ENCODE measurements at places on chromosomes 3 and 15. TPM values are rescaled to one million over a fixed set of nuclear protein-coding genes. Genes with fewer than 3 reads are reported as not detected.
A peak's percentile ranks its signal among the peaks of the same experiment; 100 is the strongest.

DNA sequence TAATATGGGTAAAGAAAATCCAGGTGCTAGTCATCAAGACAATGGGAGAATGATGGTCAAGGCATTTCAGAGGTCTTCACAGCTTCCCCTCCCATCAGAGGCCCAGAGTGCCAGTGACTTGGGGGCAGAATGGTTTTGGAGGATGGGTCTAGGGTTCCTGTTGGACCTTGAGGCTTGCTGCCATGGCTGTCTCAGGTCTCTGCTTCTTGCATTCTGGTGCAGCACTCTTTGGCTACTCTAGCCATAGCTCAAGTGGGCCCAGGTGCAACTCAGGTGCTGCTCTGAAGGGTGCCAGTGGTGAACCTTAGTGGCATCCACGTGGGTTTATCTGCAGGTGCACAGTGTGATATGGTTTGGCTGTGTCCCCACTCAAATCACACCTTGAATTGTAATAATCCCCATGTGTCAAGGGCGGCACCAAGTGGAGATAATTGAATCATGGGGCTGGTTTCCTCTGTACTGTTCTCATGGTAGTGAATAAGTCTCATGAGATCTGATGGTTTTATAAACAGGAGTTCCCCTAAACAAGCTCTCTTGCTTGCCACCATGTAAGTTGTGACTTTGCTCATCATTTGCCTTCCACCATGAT is 48.5 kb upstream of the PEX5L start:
- no peak for DNase-seq

- no peak for DNase-seq
Measured at GRCh38 chr3:187011915-187012314, 81.6 kb downstream of the ST6GAL1 start.

- peak; percentile 28 for DNase-seq
Measured at GRCh38 chr15:70063980-70064379, 33.7 kb downstream of the TLE3 start.

DNA sequence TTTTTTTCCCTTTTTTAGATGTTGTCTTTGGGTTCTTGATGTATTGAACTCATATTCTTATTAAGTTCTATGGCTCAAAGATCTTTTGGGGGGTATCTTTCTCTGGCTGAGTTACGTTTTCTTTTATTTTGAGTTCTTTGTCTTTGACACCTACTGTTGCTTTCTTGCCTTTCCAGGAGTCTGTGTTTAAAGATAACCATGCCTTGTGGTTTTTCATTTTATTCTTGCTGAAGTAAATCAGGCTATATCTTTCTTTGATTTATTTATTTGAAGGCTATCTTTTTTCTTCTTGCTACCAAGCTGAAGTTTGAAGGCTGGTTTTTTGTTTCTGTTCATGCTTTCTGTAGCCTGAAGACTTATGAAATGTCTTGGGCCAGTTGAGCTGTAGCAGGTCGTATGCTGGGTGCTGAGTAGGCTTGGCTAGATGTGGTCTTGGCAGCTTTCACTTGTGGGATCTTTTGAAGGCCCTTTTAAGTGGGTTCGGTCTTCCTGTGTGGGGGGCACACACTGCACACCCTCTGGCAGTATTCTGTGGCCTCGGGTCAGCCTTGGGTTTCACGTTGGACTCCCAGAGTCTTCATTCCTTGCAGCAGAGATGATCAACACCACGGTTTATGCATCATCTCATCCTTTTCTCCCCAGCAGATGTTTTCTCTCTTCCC is 17.5 kb downstream of the SLCO3A1 start:
- DNase-seq, result no peak

The LRRC34 gene
- total RNA-seq, result 1.0 TPM

DNA sequence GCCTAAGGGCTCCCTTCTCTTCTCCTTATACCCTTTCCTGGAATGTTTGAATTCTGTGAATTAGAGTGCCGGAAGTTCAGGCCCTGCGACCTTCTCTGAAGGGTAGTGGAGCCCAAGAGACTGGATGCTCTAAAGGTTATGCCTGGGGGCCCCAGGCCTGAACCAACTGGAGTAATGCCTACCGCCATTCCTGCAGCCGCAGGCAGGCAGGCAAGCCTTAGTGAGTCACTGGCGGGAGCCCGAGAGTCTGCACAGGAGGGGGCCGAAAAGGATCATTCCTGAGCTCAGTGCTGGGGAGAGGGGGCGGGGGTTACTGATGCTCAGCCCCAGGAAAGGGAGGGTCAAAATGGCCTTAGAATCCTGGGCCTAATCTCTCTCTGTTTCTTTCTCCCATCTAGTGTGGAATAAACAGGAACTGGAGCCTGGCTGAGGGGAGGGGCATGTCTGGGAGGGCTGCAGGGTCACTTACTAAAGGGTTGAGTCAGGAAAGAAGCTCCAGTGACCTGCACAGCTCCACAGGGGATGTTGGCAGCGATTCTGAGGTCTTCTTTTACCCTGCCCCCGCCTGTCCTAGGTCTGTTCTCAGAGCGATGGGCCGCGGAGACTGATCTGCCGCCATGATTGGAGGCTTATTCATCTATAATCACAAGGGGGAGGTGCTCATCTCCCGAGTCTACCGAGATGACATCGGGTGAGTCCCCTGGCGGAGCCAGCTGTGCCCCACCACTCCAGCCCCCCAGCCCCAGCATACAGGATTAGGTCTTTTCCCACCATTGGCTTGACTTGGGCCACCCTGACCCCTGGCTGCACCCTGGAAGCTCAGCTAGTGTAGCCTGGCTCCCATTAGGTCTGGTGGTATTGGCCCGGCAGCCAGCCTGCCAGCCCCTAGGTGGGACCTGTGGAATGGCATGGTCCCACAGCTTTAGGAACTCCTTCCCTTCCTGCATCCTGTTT is 2.0 kb downstream of the AP2M1 start:
- DNase-seq, result peak; percentile 91

- DNase-seq, result no peak
Measured at GRCh38 chr3:72919520-72919919, 31.7 kb downstream of the GXYLT2 start.

The GCNT3 gene
- total RNA-seq, result not detected

GRCh38 chr15:89665449-89666181 is 10.3 kb upstream of the KIF7 start:
- peak; percentile 91 for DNase-seq

DNA sequence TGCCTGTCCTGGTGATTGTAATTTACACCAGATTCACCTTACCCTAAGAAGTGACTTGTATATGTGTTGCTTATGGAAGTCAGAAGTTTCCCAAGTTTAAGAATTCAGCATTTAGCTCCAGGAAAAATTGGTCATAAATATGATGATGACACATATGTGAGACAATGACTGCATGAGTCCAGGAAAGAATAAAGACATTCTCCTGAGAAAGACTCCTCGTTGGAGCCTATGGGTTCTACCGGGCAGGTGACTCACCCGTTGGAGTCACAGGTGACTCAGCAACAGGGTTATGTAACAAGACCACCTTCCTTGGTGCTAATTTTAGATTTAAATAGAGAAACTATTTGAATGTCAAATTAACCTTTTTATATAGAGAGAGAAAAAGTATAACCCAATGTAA is 662.4 kb downstream of the FHIT start:
- no peak for DNase-seq

The EFCC1 gene
- 1.5 TPM for total RNA-seq

DNA sequence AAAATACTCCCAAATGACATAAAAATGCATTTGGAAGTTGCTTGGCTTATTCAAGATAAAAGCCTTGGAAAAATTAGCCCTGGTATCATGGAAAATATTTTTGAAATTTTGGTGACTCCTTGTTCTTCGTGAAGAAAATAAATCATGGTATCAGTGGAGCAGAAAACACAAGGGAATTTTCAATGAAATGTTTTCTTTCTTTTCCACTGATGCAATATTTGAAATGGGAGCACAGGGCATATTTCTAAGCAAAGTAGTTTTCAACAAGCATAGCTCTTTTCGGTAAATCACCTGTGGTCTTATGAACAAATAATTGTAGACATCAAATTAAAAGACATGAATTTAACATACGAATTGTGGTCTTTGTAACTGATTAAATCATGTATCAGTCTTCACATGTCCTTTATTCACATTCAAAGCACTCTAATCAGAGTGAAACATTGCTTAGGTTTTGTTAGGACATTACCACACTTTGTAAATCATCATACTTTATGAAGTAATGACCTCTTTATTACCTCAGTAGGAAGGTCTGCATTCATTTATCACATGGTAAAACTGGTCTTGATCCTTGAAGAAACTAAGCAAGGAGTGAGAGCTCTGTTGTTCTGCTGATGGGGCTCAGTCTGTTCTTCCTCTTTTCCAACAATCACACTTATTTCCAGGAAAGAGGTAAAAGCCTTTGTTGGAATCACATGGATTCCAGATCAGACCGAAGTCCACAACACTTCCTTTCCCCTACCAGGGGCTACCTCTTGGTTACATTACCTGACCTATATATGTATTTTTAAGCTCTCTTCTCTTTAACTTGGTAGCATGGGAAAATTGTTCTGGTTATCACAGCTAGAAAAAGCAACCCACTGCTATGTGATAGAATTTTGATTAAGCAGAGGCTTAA is 413.5 kb upstream of the THBS1 start:
- no peak for DNase-seq

The GPR27 gene
- total RNA-seq, result 2.1 TPM

The EIF5A2 gene
- 17.7 TPM for total RNA-seq

DNA sequence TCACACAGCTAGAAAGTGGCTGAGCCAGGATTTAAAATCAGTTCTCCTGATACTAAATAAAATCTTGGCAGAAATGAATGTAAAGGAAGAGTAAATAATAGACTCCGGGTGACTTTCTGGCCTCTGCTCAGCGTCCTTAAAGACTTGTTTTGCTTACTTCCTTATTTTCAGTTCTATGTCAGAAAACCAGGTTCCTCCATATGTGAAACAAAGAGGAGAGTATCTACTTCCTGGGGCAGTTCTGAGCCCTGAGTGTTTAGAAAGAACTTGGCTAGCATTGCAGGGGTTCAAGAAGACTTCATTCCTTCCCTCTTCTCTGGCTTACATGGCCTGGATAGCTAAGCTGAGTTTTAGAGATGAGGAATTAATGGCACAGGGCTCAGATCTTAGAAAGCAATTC is 222.8 kb upstream of the TLE3 start:
- no peak for DNase-seq

DNA sequence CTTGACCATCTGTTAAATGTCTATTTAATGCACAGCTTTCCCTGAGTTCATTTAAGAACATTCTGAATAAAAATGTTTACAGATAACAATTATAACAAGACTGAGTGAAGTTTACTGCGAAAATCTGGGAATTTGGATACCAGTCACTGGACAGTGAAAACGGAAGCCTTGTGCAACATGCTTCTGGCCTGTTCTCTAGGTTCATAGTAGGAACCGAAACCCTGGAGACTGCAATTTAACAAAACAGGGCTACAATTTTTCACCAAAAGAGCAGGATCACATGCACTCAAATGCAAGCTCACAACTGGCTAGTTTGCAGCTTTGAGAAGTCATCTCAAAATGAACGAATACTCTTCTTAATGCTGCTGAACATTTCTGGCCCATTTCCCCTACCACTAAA is 435.9 kb downstream of the NR2F2 start:
- DNase-seq, result no peak

DNA sequence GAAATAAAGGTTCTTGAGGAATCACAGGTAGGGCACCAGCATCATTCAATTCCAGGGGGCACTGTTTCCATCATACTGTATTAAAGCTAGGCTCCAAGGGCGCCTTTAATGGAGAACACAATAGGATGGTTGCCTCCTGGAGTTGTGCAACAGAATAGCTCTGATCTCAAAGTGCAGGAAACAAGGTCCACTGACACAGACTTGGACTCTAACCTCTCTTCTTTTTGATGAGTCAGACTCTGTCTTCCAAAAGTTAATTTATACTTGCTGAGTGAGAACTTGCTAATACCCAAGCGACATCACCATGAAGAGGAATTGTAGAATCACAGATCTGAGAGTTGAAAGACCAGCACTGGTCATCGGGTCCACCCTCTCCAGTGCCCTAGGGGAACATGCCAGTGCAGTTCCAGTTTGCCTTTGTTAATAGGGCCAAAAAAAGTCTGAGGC is 94.4 kb upstream of the PHLDB2 start:
- no peak for DNase-seq

GRCh38 chr3:44136421-44136820 is 105.3 kb upstream of the TOPAZ1 start:
- no peak for DNase-seq

The MME gene
- total RNA-seq, result 4.4 TPM

GRCh38 chr3:67384760-67385397 is 269.5 kb downstream of the SUCLG2 start:
- DNase-seq, result no peak

The SLC9A9 gene
- 12.6 TPM for total RNA-seq

DNA sequence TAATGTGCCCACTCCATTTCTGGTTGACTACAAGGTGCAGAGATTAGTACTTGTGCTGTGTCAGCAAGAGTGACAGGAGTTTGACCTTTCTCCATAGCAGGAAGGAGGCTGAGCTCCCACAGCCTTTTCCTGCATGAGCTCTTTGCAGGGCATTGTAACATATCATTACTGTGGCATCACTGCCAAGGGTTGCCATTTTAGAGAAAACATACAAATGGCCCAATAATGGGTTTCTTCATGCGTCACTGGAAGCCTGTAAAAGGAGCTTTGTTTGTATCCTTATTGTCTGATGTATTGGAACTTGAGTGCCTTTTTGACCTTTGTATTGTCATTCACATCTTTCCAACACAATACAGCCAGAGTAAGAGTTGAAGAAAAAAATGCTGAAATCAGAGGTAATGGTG is 323.0 kb upstream of the CDIN1 start:
- no peak for DNase-seq

- DNase-seq, result no peak
Measured at GRCh38 chr15:40446144-40446543, 5.4 kb downstream of the BAHD1 start.

The CMTM7 gene
- 17.3 TPM for total RNA-seq

- DNase-seq, result no peak
Measured at GRCh38 chr3:152325136-152325535, 56.4 kb downstream of the MBNL1 start.

The TNNC1 gene
- 4.7 TPM for total RNA-seq

The CLDN18 gene
- total RNA-seq, result not detected

GRCh38 chr15:25967116-25967515 is 104.0 kb upstream of the ATP10A start:
- no peak for DNase-seq

- DNase-seq, result no peak
Measured at GRCh38 chr15:101579631-101580163, 72.5 kb downstream of the TM2D3 start.

GRCh38 chr15:91849749-91850161 is 3.8 kb upstream of the SLCO3A1 start:
- no peak for DNase-seq

DNA sequence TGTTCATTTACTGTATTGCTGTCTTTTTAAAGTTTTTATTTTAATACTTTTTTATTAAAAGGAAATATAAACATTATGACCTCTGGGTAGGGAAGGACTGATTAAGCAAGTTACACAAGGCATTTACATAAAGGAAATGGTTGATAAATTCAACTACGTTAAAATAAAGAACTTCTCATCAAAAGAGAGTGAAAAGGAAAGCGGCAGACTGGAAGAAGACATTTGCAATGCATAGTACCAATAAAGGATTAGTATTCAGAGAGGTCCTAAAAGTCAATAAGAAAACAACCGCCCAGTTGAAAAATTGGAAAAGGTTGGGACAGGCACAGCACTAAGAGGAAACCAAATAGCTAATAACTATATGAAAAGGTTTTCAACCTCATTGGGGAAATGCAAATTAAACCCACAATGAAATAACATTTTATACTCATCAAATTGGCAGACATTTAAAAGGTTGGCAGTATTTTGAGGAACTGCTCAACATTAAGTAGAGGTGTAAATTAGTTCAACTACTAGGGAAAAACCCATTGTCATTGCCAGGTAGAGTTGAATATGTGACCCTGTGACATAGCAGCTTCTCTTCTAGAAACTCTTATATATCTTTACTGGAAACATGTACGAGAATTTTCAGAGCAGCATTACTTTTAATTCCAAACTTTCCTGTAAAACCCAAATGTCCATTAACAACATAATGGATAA is 9.5 kb downstream of the PDE8A start:
- DNase-seq, result no peak
